ENCODE measurements at places on chromosomes 6 and 20.
A peak's percentile ranks its signal among the peaks of the same experiment; 100 is the strongest.

GRCh38 chr6:136525586-136526195 lies 24.5 kb downstream of the MAP7 start:
- peak; percentile 36 for DNase-seq

GRCh38 chr6:30873137-30873640 lies 11.1 kb upstream of the DDR1 start:
- no peak for DNase-seq

GRCh38 chr6:37288247-37288646 lies 30.3 kb upstream of the TMEM217 start:
- DNase-seq: no peak

GRCh38 chr6:37029249-37029971 lies 24.0 kb downstream of the FGD2 start:
- DNase-seq: peak; percentile 41

DNA sequence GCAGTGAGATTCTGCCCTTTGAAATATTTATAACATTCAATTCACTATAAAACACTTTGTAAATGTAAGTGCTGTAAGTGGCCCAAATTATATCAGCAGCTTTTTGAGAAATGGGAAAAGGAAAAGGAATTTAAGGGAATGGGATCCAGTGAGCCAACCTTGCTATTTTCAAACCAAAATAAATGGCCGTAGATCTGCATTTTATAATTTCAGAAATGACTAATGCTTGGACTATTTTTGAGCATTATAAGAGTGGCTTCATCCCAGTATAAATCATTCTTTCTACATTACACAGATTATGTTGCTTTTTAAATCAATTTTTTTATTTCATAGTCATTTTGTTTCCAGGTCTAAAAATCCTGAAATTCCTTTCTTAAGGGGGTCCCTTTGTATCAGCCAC lies 49.2 kb downstream of the ANKRD6 start:
- no peak for DNase-seq

- DNase-seq: no peak
These were observed 57.4 kb downstream of the VAPB start for GRCh38 chr20:58446264-58446959.

DNA sequence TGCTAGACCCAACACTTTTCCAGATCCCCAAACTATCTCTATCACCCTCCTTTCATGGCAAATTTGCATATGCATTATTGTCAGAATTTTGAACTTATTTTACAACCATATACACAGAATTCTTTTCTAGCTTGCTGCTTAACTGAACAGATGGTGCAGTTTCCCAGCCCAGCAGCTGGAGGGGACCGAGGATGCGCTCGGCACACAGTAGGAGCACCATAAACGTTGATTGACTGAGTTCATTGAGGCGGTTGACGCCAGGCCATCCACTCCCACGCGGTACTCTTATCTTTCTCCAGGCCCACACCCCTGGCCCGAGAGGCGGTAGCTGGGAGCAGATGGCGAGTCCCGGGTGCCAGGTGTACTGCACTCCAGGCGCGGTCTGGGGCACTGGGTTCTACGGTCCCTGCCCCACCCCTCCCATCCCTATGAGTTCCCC lies 6.8 kb upstream of the SOX4 start:
- DNase-seq: no peak

DNA sequence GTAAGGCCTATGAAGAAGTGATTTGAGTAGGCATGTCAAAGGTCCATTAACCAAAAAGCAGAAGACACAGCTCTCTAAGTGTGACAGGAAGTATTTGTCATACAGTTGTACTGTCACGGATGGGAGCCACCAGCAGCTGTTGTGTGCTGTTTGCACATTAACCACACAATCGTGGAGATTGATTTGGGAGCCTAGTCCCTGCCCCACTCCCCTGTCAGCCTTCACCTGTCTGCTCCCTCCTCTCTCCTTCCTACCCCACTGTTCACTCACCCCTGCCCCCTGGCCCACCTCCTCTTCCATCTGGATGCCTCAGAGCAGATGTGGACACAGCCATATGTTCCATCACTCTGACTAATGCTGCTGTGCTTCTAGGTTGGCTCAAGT lies 124.7 kb upstream of the SPACA1 start:
- no peak for DNase-seq

DNA sequence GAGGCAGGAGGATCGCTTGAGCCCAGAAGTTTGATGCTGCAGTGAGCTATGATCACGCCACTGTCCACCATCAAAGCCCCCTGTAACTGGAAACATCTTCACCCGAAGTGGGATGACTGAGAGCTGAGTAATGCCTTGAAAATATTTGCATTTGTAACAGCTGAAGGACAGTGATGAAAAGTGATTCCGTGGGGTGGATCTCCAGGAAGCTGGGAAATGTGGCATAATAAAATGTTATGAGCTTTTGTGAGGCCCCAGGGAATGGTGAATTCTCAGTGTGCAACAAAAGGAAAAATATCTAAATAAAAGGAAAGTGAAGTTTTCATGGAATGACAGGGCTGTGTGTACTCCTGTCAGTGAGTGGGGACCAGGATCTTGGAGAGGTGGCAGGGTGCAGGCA lies 92.0 kb downstream of the JAG1 start:
- no peak for DNase-seq

DNA sequence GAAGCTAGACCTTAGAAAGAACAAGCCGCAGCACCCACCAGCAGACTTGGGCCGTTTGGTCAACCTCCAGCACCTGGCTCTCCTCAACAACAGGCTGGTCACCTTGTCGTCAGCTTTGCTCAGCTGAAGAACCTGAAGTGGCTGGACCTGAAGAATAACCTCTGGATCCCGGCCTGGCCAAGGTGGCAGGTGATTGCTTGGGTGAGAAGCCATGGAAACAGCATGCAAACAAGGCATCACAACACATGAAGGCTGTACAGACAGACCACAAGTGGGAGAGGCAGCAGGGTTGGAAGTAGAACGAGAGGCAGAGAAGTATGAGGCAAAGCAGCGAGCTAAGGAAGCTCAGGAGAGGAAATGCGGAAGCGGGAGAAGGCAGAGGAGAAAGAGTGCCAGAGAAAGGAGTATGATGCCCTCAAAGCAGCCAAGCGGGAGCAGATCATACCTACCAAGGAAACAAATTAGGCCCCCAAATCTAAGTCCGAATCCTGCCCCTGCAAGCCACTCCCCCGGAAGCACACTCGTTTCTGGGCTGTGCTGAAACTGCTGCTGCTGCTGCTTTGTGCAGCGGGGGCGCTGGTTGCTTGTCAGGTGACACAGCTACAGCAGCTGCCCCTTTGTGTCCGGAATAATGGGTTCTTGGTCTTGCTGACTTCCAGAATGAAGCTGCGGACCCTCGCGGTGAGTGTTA lies 121.6 kb upstream of the LGSN start:
- no peak for DNase-seq

- no peak for DNase-seq
These were observed 15.1 kb downstream of the RALGAPA2 start for GRCh38 chr20:20697325-20697845.

DNA sequence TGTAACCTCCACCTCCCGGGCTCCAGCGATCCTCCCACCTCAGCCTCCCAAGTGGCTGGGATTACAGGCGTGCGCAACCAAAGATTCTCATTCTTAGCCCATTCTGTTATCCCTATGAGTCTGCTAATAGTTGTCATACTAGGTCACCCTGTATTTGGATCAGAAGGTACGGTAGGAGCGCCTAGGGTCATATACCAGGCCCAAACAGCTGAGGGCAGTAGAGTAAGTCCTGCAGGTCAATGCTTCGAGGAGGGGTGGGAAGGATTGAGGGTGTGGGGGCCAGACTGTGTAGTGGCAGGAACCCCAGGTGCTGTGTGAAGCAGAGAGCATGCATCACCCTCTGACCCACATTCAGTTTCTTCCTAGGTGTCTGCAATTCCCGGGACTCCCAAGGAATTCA lies 22.7 kb upstream of the POU5F1 start:
- DNase-seq: no peak

DNA sequence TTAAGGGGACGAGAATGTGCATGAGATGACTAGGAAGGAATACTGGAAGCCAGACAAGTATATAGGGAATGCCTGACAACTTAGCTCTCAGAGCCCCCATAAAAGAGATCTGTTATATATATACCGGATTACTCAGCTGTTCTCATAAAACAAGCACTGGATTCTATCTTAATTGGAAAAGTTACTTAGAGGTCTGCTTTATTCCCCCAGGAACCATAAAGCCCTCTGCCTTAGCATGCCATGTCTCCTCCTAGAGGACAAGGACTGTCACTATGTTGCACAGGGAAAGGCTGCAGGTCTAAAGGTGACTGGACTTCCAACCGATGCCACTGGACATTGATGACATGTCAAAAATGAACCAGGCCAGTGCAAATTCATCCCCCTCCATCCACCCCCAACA lies 6.4 kb downstream of the EXOC2 start:
- no peak for DNase-seq
